GM18507 (cell line): ENCODE measurements at places on chromosomes 6 and 20.

- no peak for DNase-seq
Observed at GRCh38 chr6:75065523-75065922, 140.3 kb downstream of the COL12A1 start.

GRCh38 chr6:31663126-31663960 is 1.5 kb downstream of the GPANK1 start:
- no peak for DNase-seq

- no peak for DNase-seq
Observed at GRCh38 chr20:53723621-53724020, 130.0 kb upstream of the ZNF217 start.

GRCh38 chr6:7147051-7147671 is 39.4 kb downstream of the RREB1 start:
- no peak for DNase-seq

- DNase-seq: no peak
Observed at GRCh38 chr6:126805861-126806260, 312.6 kb upstream of the RSPO3 start.

DNA sequence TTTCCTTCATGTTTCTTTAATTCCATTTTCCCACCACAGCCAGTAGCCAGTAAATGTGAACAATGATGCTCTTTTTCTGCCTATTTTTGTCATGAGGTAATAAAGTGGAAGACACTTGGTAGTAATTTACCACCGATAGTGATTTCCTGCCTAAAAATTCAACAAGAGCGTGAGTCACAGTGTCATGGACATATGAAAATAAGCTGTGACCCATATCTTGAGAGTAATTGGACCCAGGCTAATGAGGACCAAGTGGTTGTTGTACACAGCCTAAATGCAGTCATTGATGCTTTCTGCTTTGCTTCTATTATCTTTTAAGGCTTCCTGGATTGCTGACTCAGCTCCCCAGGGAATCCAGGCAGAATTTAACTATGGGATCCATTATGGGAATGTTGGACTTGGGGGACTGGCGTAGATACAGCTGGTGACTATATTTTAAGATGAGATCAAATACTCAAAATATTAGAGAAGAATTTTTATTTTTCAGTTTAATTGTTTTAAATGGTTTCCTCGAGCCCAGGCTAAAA is 265.9 kb upstream of the FERMT1 start:
- no peak for DNase-seq

DNA sequence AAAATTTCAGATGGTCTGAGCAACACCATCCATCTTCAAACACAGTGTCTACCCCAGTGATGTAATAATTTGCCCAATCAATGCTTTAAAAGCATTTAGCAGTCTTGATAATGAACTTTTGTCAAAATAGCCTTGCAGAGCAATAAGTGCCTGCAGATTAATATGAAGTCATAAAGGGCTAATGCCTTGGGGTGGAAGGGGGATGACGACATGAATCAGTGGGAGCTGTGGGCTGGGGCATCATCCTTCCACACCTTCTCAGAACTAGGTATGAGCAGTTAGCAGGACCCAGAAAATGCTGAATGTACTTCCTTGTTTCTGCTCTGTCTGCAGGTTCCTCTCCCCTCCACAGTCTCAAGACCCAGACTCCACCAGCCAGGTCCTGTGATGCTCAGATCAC is 166.2 kb upstream of the MAFB start:
- no peak for DNase-seq
